ENCODE measurements at places on chromosomes 11 and 22.

GRCh38 chr11:4454021-4454420, 4.9 kb downstream of the OR52K2 start:
- DNase-seq, result no peak

DNA sequence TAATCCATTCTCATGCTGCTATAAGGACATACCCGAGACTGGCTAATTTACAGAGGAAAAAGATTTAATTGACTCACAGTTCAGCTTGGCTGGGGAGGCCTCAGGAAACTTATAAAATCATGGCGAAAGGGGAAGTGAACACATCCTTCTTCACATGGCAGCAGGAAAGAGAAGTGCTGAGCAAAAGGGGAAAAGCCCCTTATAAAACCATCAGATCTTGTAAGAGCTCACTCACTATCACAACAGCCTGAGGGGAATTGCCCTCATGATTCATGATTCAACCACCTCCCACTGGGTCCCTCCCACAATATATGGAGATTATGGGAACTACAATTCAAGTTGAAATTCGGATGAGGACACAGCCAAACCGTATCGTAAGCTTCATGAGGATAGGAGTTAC, 3.8 kb upstream of the CYB5R2 start:
- DNase-seq, result no peak

- no peak for DNase-seq
Measured at GRCh38 chr11:132373405-132374143, 1003.2 kb downstream of the NTM start.

DNA sequence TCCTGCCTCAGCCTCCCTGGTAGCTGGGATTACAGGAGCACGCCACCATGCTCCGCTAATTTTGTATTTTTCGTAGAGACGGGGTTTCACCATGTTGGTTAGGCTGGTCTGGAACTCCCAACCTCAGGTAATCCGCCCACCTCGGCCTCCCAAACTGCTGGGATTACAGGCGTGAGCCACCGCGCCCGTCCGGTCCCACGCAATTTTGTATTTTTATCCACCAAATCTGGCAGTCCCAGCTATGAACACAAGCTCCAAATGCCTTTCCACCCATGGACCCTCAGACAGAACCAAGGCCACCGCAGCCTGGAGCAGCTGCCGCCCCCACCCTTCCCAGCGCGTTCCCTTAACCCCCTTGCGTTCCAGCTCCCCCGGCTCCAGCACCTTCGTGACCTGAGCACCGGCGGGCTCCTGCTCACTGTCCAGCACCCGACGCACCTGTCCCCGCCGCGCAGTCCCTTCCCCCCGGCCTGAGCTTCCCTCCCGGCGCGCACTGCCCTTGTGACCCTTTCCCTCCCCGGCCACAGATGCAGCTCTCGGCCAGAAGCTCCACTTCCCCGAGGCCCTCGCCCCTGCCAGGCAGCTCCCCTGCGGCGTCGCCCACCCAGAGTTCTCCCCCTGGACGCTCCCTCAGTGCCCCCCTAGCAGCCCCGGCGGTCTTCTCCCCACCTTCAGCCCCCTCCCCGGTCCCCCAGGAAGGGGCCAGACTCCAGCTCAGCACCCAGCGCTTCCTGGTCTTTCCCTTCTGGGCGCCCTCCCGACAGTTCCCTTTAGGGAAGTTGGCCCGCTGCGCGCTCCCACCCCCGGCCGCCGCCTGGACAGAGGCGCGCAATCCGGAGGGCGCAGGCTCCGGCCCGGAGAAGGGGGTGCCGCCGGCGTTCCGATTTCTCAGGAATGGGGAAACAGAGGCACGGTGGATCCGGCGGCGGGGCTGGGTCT, 5.6 kb upstream of the ZBED4 start:
- no peak for DNase-seq

DNA sequence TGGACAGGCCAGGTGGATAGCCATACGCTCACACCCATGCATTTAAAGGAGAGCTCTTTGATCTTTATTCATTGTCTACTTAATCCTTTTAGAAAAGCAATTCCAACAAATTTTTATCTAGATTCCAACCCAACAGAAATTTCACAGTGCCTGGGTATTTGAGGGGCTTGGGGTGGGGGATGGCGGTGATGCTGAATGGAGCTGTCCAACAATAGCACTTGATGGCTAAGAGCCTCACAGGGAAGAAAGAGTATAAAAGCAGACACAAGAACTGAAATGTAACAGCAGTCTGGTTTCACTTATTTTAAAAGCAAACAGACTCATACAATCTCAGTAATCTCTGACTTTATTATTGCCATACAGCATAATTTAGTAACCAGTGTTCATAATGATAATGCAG, 101.8 kb upstream of the SORL1-AS1 start:
- no peak for DNase-seq

GRCh38 chr11:133661846-133662245, 129.5 kb upstream of the OPCML start:
- no peak for DNase-seq
